Putamen (tissue), 1 donor: ENCODE measurements at places on chromosomes 12 and 14.

DNA sequence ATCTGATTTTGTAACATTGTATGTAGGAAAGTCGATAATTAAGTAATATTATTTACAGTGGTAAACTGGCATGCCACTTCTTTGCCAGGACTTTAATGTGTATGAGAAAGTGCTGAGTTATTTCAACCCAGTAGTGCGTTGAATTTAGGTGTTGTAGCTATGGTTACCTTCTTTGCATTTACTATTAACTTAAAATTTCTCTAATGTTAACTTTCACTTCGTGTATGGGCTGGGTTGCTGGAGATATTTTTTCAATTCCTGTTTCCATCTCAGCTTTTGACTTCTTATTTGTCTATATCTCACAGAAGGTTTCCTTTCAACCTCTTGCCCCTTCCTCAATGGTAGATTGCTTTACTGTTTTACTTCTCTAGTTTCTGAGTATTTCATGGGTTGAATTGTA lies 1345.6 kb downstream of the FSCB start:
- no peak for DNase-seq

- no peak for DNase-seq
These were observed 175.8 kb upstream of the GRIN2B start for GRCh38 chr12:14157088-14157747.

DNA sequence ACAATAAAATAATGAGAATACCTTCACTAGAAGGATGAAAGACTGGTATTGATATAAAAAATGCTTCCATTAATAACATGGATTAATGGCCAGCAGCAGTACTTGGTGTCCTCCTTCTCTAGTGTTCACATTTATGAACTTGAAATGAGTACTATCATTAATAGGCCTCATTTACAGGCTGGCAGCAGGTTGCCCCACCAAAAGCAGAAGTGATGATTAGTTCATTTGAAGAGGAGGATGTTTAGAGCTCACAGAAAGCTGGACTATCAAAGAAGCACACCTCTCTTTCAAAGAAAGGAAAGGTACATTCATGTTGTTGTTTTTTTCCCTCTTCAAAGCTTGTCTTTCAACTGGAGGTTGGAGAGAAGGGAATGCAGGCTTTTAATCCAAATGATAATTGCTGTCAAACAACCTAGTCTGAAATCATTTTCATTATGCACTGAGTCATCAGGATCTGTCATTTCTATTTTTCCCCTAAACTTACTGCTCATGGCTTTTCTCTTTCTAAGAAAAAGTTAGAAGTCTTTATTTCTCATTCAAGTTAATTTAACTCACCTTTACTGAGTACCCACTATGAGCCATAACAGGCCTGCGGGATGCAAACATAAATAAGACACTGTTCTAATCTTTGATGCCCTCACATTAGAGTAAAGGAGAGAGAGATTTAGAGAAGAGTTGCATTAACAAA lies 157.9 kb upstream of the GRIP1 start:
- DNase-seq, result peak; percentile 24

- no peak for DNase-seq
These were observed 117.2 kb upstream of the HMGA2 start for GRCh38 chr12:65707051-65707450.

DNA sequence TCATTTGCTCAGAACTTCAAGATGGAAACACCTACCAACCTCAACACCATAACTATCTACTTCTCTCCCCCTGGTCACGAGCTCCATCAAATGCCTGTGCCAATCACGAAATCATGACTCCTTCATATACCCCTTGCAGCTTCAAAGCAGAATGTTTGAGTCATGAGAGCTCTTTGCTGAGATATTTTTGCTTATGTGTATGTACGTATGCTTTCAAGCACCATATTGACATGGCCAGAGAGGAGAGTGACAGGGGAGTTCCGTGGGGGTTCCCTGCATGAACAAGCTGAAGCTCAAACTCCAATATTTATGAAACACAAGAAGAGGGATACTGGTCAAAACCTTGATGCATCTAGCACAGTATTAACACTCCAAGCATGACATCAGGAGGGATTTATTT lies 374.4 kb downstream of the DPF3 start:
- no peak for DNase-seq

- DNase-seq, result no peak
These were observed 95.3 kb downstream of the DAD1 start for GRCh38 chr14:22493753-22494152.

GRCh38 chr12:130983328-130984017 lies 29.8 kb downstream of the ADGRD1 start:
- DNase-seq, result no peak

- no peak for DNase-seq
These were observed 125.9 kb downstream of the EFCAB11 start for GRCh38 chr14:89828471-89829165.

DNA sequence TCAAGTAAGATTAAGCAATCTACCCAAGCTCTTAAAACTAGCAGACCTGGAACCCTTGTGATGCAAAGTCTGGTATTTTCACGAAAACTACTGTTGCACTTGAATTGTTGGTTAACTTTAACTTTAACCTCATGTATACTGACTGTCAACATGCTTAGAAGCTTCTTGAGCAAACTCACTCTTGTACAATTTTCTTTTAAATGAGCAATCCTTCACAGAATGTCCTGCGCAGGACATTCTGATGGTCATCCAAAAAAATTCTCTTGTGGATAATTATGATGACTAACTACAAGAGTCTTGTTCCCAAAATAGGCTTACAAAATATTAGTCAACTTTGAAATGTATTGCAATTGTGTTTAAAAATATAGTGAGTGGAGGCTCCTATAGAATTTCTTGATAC lies 54.0 kb upstream of the PDE3A start:
- no peak for DNase-seq

GRCh38 chr14:91317381-91318308 lies 73.1 kb upstream of the GPR68 start:
- no peak for DNase-seq

DNA sequence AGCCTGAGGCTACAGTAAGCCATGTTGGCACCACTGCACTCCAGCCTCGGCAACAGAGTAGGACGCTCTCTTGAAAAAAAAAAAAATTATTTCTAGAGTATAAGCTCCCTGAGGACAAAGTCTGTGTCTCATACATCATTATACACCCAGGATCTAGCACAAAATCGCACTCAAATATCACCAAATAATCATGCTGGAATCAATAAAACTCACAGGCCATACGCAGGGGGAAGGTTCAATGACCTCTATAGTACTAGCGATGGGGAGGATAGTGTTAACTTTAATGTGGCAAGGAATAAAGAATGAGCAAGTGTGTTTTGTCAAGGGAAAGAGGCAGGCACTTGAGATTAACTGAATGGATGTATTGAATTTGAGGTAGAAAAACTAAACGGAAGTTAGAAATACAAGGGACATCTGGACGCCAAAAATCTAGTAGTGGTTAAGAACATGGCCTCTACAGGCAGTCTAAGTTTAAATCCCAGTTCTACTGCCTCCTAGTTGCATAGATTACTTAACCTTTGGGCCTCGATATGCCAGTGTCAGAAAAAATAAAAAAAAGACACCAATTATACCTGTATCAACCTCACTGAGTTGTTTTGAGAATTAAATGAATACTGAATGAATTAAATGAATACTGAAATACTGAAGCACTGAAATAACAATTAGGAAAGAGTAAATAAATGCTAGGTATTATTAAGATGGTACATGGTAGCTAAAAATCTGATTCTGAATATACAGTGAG lies 4.4 kb upstream of the AP4S1 start:
- DNase-seq, result no peak

DNA sequence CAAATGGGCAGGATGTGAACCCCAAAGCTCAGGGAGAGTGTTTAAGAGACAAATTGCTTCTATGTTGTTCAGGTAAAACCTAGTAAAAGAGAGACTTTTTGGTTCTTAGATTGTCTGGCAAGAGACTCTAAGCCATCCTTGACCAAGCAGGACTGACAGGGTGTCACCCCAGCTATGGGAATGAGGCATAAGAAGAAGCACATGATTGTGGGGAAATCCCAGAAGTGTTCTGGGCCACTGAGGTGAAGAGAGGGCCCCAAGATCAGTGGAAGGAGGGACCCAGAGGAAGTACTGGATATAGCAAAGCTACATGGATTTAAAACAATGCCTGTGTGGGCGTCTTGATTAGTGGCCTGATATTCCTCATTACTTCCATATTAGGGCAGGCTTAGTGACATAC lies 99.0 kb downstream of the SAMD4A start:
- DNase-seq, result no peak
